Inflammatory macrophage treated with lipopolysaccharide for 4 hours (primary cell): ENCODE measurements at places on chromosomes 5 and 9.

- no peak for DNase-seq
Measured at GRCh38 chr5:136626531-136626930, 261.2 kb upstream of the TRPC7 start.

DNA sequence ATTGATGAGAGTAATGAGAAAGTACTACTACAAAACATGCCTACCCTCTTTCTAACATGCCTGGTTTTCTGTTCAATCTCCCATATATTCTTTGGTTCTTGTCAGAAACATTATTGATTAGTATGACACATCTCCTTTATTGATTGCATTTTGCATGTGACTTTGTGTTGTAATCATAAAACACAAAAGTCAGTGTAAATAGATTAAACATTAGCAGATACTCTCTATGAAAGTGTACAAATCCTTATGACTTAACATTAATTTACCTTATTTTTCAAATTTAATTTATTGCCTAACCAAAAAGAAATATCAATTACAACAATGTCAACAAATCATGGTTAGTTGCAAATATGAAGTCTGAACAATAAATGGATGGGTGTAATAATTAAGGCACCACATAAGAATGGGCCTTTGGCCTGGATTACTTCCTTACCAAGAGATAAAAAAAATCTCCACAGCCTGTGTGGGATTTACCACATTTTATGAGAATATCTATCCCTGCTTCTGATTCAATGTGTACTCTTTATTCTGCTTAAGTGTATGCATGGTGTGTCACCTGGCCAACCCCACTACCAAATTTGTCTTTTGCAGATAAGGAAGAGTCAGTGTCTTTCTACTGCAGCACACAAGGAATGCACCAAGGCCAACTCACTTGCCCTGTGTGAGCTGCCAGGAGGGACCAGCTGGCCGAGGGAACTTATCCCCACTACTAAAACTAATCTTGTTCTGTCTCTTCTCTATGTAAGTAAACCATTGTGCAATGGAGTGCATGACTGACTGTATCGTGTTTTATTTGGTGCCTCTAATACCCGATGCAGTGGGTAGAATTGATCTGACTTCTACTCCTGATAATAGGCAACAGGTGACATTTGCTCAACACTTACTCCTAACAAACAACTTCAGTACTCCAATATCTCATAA lies 1001.9 kb upstream of the CDH10 start:
- no peak for DNase-seq

GRCh38 chr5:54689411-54690251 lies 172.1 kb downstream of the SNX18 start:
- DNase-seq, result no peak

- DNase-seq, result no peak
Measured at GRCh38 chr5:170446365-170446764, 57.2 kb upstream of the KCNMB1 start.

- no peak for DNase-seq
Measured at GRCh38 chr9:13814647-13815400, 499.1 kb downstream of the NFIB start.

DNA sequence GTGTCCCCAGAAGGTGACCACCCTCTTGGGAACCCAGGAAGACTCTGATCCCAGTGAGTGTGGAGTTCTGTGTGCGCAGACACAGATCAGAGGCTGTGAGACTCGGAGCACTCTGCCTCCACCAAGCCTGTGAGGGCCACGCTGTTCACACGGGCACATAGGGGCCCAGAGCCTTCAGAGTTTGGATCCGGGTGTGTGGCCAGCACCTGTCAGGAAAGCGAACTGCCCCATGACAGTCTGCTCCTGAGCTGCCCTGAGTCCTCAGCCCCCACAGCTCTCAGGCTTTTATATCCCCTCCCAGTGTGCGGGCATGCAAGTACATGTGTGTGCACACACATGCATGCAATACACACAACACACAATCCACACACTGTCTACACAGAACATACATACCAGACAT lies 161.8 kb upstream of the IRX2 start:
- no peak for DNase-seq

- no peak for DNase-seq
Measured at GRCh38 chr5:131735393-131735792, 61.4 kb downstream of the FNIP1 start.

GRCh38 chr9:3868012-3868411 lies 342.2 kb upstream of the RFX3 start:
- peak; percentile 56 for DNase-seq

- peak; percentile 47 for DNase-seq
Measured at GRCh38 chr5:14399054-14399692, 182.4 kb upstream of the OTULINL start.

DNA sequence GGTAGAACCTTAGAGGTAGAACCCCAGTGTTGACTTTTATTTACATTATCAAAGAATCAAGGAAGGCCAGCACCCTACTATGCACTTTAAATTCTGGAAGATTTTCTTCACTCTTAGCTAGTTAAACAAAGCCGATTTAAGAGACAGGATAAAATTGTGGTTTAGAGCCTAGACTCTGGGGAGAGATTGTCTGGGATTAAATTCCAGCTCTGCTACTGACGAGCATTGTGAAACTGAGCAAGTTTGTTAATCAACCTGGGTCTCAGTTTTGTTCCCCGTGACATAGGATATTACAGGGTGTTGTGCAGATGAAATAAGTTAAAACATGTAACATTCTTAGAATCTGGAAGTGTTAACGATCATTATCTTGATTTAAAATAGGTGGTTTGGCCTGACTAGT lies 83.5 kb downstream of the FEM1C start:
- DNase-seq, result no peak

DNA sequence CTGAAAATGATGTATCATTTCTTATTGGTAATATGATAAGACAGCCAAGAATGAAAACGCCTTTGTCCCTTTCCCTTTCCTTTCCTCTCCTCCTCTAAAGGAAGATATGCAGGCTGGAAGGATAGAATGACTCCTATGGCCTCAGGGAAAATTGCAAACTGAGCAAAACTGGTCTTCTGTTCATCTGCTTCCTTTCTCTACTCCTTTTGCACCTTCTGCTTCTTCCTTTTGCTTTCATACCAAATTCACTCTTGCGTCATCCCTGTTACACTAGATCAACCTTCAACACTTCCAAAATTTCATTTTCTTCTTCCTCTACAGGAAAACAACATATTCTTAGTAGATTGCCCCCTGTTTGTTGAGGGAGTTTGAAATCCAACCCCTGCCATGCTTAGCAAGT lies 234.1 kb downstream of the ADAMTS6 start:
- DNase-seq, result no peak

DNA sequence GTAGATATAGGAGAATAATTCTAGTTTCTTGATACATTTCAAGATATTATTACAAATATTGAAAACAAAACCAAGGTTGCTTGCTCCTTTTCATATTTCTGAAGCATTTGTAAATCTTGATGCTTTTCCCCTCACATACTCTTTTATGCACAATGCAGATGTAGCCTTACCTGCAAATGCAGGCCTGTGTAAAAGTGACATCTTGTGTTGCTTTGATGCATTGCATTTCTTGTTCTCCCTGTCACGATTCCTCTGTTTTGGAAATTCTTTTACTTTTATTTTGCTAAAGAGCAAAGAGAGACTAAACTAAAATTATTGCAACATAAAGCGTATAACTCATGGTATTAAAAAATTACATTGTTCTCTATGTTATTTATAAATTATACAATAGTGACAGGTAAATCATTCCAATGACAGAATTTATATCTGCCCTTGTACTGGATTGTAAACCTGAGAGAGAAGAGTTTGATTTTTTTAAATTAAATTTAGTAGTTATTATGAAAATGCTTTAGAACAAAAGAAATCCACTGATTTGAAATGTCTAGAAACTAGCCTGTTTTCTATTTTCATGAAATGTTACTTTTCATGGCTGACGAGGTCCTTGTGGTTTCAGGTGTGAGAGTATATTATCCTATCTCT lies 970.0 kb downstream of the MAT2B start:
- DNase-seq, result peak; percentile 3

- peak; percentile 66 for DNase-seq
Measured at GRCh38 chr9:69180670-69181069, 6.6 kb downstream of the TJP2 start.

GRCh38 chr5:59185757-59186385 lies 603.0 kb downstream of the RAB3C start:
- DNase-seq, result no peak

DNA sequence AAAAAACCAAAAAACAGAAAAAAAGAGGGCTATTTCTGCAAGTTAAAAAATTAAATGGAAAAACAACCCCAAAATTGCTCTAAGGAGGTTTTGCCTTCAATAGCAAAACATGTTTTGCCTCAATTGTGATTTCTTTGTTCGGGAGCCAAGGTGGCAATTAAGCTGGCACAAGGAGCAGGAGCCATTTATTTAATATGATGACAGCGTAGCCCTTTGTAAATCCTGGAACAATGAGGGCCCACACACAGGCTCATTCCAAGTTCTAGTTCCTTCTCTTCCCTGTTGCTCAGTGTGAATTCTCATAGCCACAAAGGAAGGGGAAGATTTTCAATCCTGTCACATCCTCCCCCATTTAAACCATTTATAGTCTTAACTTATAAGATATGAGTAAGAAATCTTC lies 353.2 kb downstream of the PDE4D start:
- no peak for DNase-seq

GRCh38 chr9:7234144-7234543 lies 476.4 kb downstream of the KDM4C start:
- DNase-seq, result peak; percentile 3

DNA sequence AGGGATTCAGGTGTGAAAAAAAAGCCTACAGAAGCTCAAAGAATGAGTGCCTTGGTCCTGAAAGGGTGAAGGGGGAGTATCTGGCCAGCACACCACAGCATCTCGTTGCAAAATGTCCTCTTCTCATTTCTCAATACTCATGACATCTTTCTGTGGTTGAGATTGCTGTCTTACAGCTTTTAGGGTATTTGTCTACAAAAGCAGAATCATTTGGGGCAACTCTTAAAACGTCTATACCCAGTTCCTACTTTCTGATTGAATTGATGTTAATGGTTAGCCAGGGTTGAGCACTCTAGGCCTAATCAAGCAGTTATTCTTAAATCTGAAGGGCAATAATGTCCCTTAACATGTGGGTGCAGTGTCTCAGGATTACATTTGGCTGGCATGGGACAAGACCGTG lies 21.2 kb upstream of the PCSK5 start:
- DNase-seq, result peak; percentile 89
